ENCODE measurements at places on chromosomes 7 and 10.
A peak's percentile ranks its signal among the peaks of the same experiment; 100 is the strongest.

- DNase-seq = no peak
These were observed 39.2 kb upstream of the TUBB8 start for GRCh38 chr10:88253-88652.

DNA sequence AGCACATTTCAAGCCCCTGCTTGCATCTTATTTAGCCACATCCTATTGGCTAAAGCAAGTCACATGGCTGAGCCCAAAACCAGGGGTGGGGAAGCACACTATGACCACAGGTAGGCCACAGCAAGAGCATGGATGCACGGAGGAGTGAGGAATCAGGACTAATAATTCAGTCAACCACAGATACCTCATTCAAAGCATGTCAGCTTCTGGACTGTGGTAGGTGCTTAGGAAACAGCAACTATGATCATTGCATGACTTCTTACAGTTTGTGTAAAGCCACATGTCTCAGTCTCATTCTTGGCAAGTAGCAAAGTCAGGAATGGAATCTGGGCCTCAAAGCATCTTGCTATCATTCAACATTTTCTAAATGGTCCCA lies 79.0 kb upstream of the EMX2 start:
- no peak for DNase-seq

DNA sequence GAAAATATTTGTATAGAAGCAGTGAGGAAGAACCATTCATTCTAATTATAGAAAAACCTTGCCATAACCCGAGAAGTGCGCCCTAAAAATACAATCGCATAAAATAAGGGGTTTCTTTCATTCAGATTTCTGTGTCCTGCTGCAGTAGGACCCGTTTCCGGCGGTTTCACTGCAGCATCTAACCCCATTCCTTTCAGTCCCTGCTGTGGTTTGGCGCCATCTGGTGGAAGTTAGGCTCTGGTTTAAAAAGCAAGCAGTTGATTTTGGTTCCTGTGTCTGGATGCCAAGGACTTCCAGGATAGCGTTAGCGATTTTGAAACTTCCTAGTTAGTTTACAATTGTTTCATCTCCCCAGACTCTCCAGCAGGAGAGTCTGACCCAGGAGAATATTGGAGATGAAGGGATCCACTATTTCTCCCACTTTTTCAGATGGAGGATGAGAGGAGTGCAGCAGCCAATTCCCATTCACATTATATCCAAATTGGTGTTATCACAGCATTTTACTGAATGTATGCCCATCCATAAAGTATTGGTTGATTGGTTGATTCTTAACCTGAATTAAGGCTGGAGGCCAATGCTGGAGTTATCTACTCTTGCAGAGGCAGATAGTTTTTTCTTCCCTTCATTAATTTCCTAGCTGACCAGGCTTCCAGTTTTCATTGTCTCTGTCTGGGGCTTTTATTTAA lies 128.8 kb upstream of the CACNA2D1 start:
- peak; percentile 81 for DNase-seq

GRCh38 chr7:66301249-66301648 lies 96.1 kb downstream of the TPST1 start:
- DNase-seq = no peak

GRCh38 chr10:48931188-48931587 lies 8.5 kb downstream of the LRRC18 start:
- no peak for DNase-seq

DNA sequence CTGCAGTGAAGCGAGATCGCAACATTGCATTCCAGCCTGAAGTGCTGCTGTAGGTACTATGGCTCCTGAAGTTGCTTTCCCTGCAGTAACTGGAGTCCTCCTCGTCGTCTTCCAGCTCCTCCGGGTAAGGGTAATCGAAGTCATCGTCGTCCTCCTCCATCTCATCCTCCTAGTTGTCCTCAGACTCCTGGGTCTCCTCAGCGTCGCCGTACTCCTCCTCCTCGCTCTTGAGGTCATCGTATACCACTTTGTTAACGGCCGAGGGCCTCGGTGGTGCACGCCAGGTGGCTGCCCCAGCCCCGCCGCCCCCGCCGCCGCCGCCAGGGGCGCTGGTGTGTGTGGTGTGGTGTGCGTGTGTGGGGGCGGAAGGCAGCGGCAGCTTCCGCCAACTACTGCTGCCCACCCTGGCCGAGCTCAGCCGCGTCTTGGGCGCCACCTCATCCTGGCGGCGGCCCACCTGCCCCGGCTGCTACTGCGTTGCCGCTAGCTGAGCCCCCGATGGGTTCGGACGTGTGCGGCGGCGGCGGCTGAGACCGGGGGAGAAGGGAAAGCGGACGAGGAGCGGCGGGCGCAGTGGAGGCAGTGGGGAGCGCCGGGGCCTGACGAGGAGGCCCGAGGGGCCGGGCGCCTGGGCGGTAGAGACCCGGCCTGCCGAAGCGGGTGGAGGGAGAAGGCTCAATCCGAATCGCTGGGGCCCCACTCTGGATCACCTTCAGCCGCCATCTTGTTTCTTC lies 11.8 kb upstream of the ACBD5 start:
- peak; percentile 87 for DNase-seq

GRCh38 chr7:139691253-139691781 lies 86.5 kb downstream of the HIPK2 start:
- DNase-seq = no peak

GRCh38 chr7:20778063-20778721 lies 8.5 kb downstream of the SP8 start:
- DNase-seq = peak; percentile 74

- DNase-seq = no peak
These were observed 35.5 kb downstream of the MDFIC start for GRCh38 chr7:114957444-114957843.

GRCh38 chr7:83270407-83270806 lies 107.7 kb upstream of the PCLO start:
- DNase-seq = no peak

DNA sequence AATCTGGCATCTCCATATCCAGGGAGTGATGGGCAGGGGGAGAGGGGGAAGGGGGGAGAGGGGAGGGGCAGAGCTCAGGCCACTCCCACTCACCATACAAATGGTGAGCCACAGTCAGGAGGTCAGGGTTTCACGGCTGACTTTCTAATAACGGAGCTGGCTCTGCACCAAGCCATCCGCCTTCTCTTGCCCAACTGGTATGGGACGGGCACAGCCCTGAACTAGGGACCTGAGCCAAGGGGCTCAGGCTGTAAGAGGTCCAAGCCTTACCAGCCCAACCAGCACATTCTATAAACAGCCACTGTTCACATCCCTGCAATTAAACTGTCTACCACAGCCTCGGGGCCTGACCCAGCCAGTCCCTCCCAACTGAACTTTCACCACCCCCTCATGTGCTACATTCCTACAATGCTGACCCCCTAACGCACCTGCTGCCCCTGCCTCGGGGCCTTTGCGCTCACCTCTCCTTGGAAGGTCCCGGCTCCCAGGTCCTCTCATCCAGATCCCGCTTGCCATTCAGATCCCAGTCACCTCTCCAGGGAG lies 32.5 kb downstream of the RGS10 start:
- no peak for DNase-seq

DNA sequence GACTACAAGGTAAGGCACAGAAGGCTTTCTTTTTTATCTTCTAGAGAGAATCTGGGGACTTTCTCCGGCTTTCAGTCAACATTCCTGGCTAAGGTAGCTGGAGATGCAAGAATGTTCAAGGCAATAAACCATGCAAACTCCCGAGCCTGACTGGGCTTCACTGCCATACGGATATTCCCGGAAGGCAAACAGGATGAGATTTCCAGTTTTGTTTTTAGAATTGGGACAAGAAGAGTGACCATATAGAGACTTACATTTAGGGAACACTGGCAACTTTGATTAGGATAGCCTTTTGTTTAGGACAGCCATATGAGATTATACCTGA lies 269 bp downstream of the CALD1 start:
- DNase-seq = no peak

GRCh38 chr10:75115137-75115536 lies 3.7 kb downstream of the SAMD8 start:
- no peak for DNase-seq

DNA sequence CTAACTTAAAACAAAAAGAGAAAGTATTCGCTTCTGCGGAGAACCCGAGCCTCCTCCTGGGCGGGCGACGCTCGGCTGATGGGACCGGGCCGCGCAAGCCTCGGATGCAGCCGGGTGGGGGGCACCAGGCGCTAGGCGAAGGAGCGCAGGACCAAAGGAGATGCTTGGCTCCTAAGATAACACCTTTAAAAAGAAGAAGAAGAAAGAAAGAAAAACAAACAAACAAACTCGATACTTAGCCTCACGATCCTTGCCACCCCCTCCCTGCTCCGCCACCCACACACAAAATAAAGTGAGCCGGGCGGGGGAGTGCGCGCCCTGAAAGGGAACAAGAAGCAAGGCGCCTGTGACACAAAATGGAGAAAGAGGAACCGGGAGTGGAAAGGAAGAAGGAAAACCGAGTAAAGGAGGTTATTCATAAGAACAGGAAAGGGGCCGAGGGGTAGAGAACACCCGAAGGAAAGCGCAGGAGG lies 34.0 kb upstream of the EBLN1 start:
- peak; percentile 86 for DNase-seq

- peak; percentile 76 for DNase-seq
These were observed 524 bp upstream of the FUOM start for GRCh38 chr10:133358162-133358924.

- DNase-seq = no peak
These were observed 50.0 kb downstream of the MAGI2 start for GRCh38 chr7:79403451-79403850.

- DNase-seq = peak; percentile 49
These were observed 100.1 kb downstream of the ZRANB1 start for GRCh38 chr10:125041856-125042506.

- DNase-seq = no peak
These were observed 105.4 kb upstream of the RHOBTB1 start for GRCh38 chr10:61049386-61049785.

- no peak for DNase-seq
These were observed 21.5 kb upstream of the AKR1C1 start for GRCh38 chr10:4941540-4942330.

- no peak for DNase-seq
These were observed 26.2 kb upstream of the SEC61G start for GRCh38 chr7:54785261-54785660.

GRCh38 chr10:6348096-6348874 lies 145.6 kb downstream of the PFKFB3 start:
- peak; percentile 74 for DNase-seq

DNA sequence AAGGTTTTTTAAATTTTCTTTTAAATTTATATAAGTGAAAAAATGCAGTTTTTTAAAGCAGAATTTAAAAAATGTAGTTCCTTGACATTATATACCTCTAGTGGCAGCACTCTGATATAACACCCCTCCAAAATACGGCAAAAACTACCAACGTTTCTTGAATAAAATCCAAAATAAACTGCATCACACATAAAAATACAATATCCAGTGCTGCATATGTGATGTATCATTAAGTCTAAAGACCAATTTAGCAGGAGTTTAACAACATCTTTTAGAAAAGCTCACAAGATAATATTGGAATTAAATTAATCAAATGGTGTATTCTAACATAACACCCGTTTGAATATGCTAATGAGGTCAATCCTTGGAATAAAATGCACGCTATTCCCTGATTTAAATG lies 1.4 kb downstream of the TCERG1L start:
- no peak for DNase-seq

DNA sequence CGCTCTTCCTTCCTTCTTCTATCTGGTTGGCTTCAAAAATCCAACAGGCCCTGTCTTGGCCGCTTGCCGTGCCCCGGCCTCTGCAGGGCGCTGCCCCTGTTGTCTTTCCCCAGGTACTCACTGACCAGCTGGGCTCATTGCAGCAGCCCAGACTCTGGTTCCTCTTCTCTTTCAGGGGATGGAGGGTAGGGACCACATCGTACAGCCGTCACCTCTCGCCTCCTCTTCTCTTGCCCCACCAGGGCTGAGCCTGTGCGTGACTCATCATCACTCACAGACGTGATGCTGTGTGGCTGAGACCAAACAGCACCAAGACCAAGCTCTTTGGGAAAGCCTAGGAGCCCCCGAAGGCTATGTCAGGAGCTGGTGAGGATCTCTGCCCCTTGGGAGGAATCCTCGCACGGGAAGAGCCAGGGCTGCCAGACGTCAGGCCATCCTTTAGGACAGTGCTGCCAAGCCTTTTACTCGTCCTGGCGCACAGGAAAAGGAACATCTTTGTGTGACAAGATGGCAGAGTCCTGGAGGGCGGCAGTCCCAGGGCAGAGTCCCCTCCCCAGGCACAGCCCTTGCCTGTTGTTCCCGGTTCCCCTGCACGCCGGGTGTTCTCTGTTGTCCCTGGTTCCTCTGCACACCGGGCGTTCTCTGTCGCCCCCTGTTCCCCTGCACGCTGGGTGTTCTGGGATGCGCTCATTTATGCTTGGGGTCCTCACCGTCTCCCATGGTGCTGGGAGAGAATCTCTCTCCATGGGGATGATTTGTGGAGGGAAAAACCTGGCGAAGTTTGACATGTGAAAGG lies 188.5 kb upstream of the SHH start:
- peak; percentile 40 for DNase-seq

DNA sequence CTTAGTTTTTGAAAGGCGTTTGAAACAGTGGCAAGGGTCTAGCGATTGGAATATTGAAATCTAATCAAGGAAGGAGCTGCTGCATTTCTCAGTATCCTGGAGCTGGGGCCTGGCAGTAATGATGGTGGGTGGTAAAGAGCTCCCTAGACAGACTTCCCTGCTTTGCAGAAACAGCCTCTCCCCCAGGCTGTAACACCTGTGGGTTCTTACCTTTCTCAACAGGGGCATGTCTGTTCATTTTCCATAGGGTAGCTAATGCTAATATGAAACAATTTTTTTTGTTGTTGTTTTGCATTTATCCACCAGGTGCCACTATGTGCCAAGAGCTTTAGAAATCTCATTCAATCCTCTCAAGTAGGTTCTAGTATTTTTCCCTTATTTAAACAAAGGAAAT lies 345.5 kb downstream of the REEP3 start:
- DNase-seq = no peak

- no peak for DNase-seq
These were observed 29.5 kb downstream of the FOXK1 start for GRCh38 chr7:4711634-4712033.
